ENCODE measurements at places on chromosomes 13 and 19.
A peak's percentile ranks its signal among the peaks of the same experiment; 100 is the strongest.

DNA sequence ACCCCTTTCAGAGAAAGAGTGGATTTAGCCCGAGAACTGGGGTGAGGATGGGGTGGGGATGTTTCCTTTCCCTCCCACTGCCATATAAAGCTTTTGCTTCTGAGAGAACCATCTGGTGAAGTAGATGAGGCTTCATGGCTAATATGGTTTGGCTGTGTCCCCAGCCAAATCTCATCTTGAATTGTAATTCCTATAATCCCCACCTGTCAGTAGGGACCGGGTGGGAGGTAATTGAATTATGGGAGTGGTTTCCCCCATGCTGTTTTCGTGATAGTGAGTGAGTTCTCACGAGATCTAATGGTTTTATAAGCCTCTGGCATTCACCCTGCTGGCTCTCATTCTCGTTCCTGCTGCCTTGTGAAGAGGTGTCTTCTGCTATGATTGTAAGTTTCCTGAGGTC lies 270.9 kb downstream of the LMO7 start:
- DNase-seq: no peak

DNA sequence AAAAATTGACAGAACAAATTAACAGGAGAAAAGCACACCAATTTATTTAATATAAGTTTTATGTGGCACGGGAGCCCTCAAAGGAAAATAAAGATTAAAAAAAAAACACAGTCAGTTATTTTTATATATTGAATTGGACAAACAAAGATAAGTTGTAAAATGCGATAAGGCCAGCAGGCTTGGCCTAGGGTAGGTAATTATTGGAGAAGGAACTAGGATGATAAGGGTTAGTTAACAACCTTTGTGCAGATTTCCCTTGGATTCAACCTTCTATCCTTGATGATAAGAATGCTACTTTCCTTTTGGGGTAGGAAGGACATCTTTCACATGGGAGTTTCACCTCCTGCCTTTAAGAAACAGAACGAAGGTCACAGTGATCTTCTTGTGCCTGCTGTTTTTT lies 252.8 kb downstream of the SHISA2 start:
- DNase-seq: no peak

DNA sequence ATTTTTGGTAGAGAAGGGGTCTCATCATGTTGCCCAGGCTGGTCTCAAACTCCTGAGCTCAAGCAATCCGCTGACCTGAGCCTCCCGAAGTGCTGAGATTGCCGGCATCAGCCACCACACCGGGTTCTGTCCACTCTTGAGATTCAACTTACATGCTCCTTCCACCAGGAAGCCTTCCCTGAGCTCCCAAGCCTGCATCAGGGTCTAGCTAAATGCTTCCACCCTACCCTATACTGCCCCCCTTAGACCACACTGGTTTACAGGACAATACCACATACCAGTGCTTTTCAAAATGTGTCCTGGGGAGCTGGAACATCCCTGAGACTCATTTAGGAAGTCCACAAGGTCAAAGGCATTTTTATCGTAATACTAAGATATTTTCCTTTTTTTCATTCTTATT lies 15.1 kb upstream of the CACNG8 start:
- no peak for DNase-seq

GRCh38 chr13:51551416-51551815 lies 32.8 kb upstream of the WDFY2 start:
- no peak for DNase-seq

DNA sequence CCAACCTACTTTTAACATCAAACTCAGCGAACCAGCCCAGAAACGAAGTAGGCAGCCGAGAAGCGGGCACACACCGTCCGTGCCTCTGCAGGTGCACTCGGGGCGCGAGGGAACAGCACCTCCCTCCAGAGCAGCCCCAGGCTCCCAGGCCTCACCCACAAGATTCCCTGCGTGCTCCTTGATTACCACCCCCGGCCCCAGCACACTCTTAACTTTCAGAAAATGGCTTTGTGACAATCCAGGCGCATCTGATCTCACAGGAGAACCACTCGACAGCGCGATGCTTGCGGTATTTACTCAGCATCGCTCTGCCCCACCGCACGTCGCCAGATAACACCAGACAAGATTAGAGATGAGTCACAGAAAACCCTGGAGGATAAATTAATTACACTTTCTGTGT lies 134.9 kb upstream of the SPACA7 start:
- no peak for DNase-seq

- DNase-seq: no peak
Observed at GRCh38 chr13:28581451-28581850, 77.5 kb upstream of the POMP start.

DNA sequence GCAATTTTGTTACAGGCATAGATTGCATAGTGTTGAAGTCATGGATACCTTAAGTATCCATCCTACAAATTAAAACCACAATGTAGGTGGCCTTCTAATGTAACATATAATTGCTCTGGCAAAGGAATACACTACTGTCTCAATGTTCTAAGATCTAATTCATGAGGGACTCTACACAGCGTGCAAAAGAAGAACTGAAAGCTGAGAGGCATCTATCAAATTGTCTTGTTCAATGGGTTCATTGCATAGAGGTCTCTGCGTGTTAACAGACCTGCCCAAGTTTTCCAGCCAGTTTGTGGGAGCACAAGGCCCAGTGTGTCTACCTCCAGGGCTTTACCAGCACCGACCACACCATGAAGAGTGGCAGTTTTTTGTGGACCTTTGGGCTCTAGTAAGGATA lies 451.4 kb downstream of the ITGBL1 start:
- DNase-seq: no peak

DNA sequence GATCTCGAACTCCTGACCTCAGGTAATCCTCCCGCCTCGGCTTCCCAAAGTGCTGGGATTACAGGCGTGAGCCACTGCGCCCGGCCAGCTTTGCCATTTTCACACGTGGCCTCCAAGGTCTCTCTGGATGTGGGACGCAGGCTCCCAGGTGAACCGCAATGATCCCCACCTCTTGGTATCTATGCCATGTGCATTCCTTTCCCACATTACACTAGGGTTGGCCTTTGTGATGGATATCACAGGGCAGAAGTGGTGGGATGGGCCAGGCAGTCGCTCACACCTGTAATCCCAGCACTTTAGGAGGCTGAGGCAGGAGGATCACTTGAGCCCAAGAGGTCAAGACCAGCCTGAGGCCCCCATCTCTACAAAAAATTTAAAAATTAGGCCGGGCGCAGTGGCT lies 22.4 kb downstream of the FGF21 start:
- DNase-seq: no peak

- DNase-seq: no peak
Observed at GRCh38 chr13:110490009-110490770, 71.3 kb downstream of the RAB20 start.

- DNase-seq: no peak
Observed at GRCh38 chr13:90108547-90108946, 1238.9 kb upstream of the MIR17HG start.

- no peak for DNase-seq
Observed at GRCh38 chr19:42442833-42443232, at the start of gene CXCL17. Gene CXCL17 (minus strand): TSS chr19:42442946. CDS start chr19:42442832, 114 bp downstream.

GRCh38 chr13:94641409-94641941 lies 39.8 kb downstream of the GPR180 start:
- no peak for DNase-seq

DNA sequence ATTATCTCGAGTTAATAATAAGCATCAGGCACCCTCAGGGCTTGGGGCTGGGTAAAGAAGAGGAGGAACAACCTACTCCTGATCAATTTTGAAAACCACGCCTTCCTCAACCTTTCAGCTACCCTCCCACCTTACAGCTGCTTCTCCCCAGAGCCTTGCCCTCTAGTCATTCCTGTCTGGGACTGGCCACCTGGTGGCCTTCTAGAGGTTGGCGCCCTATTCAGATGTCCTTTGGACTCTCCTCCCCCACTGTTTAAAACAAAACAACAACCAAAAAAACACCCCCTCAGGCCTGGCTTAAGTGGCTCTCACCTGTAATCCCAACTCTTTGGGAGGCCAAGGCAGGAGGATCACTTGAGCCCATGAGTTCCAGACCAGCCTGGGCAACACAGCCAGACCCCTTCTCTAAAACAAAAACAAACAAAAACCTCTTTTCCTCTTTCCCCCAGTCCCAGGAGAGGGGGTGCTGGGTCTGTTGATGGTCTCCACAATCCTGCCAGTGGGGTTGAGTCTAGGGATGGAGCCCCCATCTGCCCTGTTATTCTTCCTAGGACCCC lies 62.3 kb downstream of the CCDC70 start:
- DNase-seq: no peak

DNA sequence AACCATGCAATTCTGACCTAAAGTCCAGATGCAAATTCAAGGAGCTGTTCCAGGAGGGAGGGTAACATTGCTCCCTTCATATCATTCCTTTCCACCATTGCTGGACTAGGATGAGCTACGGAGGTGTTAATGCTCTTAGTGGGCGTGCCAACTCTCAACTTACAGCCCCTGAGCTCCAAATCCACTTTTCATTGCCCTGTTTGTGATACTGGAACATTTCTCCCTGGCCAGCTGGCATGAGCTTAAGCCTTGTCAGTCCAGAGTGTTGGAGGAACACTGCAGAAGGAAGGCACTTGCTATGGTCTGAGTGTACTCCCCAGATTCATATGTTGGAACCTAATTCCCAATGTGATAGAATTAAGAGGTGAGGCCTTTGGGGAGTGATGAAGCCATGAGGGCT lies 70.4 kb upstream of the FARP1 start:
- no peak for DNase-seq

DNA sequence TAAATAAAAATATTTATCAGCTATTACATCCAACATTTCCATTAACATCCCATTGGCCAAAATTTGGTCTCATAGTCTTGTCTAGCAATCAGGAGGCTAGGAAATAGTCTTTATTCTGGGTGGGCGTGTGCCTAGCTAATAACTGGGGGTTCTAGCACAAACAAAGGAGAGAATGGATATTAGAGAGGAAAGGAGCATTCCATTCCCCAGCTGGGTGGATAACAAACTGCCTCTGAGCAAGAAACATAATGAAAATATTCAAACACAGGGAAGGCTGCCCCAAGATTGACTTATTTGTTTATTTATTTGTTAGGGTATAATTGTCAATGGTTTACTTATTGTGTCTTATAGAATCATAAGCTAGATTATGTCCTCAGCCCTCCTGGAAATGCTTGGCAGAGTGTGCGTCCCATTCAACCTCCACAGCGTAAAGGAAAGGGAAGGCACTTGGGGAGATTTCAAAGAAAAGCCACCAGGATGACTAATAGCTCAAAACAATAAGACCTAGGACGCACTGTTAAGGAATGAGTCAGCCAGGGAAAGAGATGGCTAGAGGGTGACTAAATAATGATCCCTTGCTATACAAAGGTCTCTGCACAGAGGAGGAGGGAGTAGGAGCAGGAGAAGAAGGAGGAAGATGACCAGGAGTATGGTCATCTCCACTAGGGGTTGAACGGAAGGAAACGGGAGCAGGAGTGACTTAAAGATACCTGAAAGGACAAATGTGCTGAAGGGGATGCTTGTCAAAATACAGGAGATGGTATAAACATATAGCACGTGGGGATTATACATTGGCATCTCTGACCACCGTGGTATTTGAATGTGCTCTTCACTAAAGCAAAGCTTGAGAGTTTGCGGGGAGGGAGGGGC lies 23.5 kb upstream of the USP12 start:
- no peak for DNase-seq

DNA sequence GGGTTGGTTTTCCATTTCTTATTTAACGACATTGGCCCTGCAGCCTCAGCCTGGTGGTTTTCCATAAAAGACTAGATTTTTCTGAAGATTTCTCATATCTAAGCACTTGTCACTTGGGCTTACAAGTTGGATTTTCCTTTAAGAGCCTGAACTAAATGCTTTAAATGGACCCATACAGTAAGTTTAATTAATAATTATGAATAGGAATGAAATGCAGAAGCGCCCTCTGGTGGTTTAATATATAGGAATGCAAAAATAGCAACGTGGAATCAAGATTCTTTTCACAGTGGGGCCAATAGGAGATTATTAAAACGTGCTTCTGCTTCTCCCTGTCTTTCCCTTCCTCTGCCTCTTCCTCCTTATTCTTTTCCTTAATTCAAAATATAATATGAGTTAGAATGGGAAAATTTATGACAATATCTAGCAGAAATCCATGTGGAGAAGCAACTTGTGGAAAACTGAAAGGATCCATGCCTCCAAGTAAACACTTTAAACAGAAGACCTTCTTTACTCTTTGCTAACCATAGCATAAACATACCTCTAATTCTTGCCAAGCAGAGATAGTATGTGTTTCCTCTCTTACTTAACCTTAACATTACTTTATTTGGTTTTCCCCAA lies 324.0 kb downstream of the GPC5 start:
- DNase-seq: no peak

- DNase-seq: no peak
Observed at GRCh38 chr19:33552928-33553279, 31.3 kb upstream of the PEPD start.

- no peak for DNase-seq
Observed at GRCh38 chr13:106287351-106287750, 248.1 kb downstream of the EFNB2 start.

- no peak for DNase-seq
Observed at GRCh38 chr13:73451221-73452029, 392.6 kb downstream of the KLF5 start.

GRCh38 chr19:821825-822503 lies at the start of gene PLPPR3:
Gene PLPPR3 (minus strand): TSS chr19:821955. CDS start chr19:821559, 396 bp downstream.
- DNase-seq: no peak

GRCh38 chr19:17977021-17977420 lies 10.1 kb downstream of the KCNN1 start:
- no peak for DNase-seq

DNA sequence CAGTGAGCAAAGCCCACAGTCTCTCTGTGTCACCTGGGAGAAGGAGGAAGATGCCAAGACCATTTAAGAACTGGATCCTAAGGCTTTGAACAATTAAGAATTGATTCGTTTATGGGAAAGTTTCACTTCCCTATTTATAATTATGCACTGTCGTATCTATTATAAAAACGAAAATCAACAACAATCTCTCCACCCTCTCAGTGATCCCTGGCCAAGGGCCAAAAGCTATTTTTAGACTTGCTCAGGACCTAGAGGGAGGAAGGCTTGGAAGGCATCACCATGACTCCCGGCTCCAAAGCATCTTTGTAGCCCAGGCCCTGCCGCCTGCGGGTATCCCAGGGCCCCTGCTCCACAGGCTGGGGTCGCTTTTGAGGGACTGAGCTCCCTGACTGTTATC lies 1.3 kb downstream of the RHPN2 start:
- no peak for DNase-seq

- no peak for DNase-seq
Observed at GRCh38 chr19:46198756-46199155, 30.8 kb upstream of the IGFL1 start.

- DNase-seq: peak; percentile 60
Observed at GRCh38 chr19:41886761-41887710, 4.1 kb downstream of the ARHGEF1 start.

- no peak for DNase-seq
Observed at GRCh38 chr13:41059456-41060081, 1.7 kb upstream of the WBP4 start.

GRCh38 chr13:113049981-113050380 lies 55.6 kb upstream of the F7 start:
- no peak for DNase-seq
